Left ventricle myocardium inferior (tissue), 1 donor: ENCODE measurements at places on chromosomes 4 and X.

DNA sequence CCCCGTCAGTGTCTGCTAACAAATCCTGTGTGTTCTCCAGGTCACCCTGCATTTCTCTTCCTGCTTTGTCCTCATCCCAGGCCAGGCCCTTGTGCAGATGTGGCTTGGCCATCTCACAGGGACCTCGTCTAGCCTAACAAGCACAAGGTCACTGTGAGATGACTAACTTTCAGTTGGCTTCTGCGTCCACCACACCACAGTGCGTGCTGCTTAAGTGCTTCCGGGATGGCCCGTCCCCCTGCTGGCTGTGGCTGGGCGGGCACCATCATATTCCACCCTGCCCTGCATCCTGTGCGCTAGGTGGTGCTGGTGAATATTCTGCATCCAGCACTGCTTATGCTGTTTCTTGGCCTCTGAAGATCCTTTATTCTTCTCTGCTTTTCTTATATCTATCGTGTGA lies 33.8 kb downstream of the RBBP7 start:
- H3K36me3 ChIP-seq: peaks cover 12% of the 10 kb centered on the region
- H3K27ac ChIP-seq: no peak overlapping the region
- no peaks in the 10 kb centered on the region for H3K27me3 ChIP-seq
- no peak overlapping the region for H3K4me3 ChIP-seq
- no peak for DNase-seq

GRCh38 chrX:22526339-22526738 lies 253.6 kb downstream of the CBLL2 start:
- no peaks in the 10 kb centered on the region for H3K27me3 ChIP-seq
- no peak overlapping the region for H3K27ac ChIP-seq
- H3K4me3 ChIP-seq: no peak overlapping the region
- H3K36me3 ChIP-seq: no peaks in the 10 kb centered on the region
- H3K4me1 ChIP-seq: no peaks in the 10 kb centered on the region
- DNase-seq: no peak

GRCh38 chrX:71224098-71224708 lies 1.2 kb downstream of the GJB1 start:
- no peak for DNase-seq
- no peaks in the 10 kb centered on the region for H3K36me3 ChIP-seq
- no peaks in the 10 kb centered on the region for H3K27me3 ChIP-seq
- H3K4me3 ChIP-seq: no peak overlapping the region
- H3K4me1 ChIP-seq: no peaks in the 10 kb centered on the region

- H3K27me3 ChIP-seq: no peaks in the 10 kb centered on the region
- no peak overlapping the region for H3K27ac ChIP-seq
- H3K4me3 ChIP-seq: no peak overlapping the region
- no peaks in the 10 kb centered on the region for H3K36me3 ChIP-seq
- H3K4me1 ChIP-seq: no peaks in the 10 kb centered on the region
These were observed 174.9 kb upstream of the SMARCAD1 start for GRCh38 chr4:94032754-94033153.

DNA sequence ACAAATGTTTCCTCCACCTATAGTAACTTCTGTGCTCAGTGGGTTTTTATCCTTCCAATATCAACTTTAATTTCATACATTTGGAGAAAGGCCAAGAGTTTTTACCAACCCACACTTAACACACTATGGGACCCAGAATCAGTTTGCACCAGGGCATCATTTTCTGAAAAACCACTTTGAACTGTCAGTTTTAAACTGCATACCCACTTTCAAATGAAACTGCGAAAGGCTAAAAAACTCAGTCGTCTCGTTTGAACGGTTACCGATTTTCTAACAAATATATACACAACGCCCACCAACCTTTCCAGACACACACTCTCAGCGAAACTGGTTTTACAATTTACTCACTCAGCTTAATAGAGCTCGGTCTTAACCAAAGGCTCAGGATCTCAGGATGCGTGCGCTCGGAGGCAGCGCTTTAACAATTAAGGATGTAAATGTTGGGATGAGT lies 376 bp downstream of the ABCG2 start:
- H3K4me3 ChIP-seq: peak overlapping the region; percentile 79
- H3K36me3 ChIP-seq: no peaks in the 10 kb centered on the region
- no peak for DNase-seq
- peaks cover 8% of the 10 kb centered on the region for H3K27me3 ChIP-seq

DNA sequence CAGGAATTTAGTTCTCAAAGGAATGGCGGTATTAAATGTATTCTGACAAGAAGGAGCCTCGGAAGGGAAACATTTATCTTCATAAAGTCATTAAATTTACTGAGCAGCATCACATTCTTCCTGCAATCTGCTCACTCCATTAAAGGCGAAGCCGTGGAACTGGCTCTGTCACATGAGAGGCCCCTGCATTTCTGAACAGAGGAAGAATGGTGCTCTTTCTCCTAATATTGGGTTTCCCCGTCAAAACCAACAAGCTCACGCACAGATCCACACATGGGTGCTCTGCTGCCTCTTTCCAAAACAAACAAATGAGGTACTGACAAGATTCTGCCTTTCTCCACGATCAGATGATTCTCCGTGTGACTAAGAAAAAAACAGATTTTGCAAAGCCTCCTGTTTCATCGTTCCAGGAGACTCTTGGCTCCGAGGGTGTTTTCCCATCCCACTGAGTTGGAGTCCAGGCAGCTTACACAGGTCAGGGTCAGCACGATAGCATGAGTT lies 191.2 kb downstream of the IDS start:
- H3K27ac ChIP-seq: no peak overlapping the region
- no peaks in the 10 kb centered on the region for H3K27me3 ChIP-seq
- no peaks in the 10 kb centered on the region for H3K36me3 ChIP-seq
- no peaks in the 10 kb centered on the region for H3K4me1 ChIP-seq

DNA sequence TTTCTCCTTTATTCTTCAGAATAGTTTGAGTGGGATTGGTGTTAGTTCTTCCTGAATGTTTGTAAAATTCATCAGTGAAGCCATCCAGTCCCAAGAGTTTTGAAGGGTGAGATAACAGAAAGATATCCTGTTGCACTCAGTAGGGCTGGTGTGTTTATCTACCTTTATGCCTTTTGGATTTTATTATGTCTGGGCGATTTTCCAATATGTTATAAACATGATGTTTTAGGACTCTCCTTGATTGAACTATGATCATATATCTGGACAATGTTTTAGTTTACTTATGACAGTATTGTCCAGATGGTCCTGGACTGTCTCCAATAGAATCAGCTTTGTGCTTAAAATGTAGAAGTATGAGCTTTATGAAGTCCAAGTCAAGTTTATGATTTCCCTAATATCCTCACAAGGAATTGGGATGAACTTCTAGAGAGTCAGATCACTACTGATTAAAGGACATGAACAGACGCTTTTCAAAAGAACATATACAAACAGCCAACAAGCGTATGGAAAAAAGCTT lies 77.6 kb upstream of the ITM2A start:
- H3K27ac ChIP-seq: no peak overlapping the region
- DNase-seq: no peak
- H3K27me3 ChIP-seq: no peaks in the 10 kb centered on the region
- no peaks in the 10 kb centered on the region for H3K36me3 ChIP-seq

GRCh38 chr4:155773196-155773800 lies 14.5 kb downstream of the GUCY1B1 start:
- no peaks in the 10 kb centered on the region for H3K27me3 ChIP-seq
- peak overlapping the region; percentile 70 for H3K27ac ChIP-seq
- no peak for DNase-seq
- peaks cover 17% of the 10 kb centered on the region for H3K36me3 ChIP-seq
- H3K4me1 ChIP-seq: peaks cover 49% of the 10 kb centered on the region

DNA sequence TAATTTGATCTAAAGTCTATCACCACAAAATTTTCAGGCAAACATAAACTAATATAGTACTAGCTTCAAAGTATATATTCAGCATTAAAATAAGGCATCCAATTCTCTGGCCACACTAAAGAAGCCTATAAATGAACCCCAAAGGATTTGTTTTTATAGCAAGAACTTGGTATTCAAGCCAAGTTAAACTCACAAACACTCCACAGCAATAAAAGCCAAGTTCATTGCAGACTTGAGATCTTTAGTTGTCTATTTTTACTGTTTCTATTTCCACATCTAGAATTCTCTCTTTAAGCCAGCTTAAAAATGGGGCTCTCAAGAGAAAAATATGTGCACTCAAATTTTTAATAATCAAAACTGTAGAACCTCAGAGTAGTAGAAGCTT lies 51.1 kb downstream of the WDFY3 start:
- peaks cover 60% of the 10 kb centered on the region for H3K4me1 ChIP-seq
- no peak for DNase-seq
- H3K27me3 ChIP-seq: no peaks in the 10 kb centered on the region
- H3K36me3 ChIP-seq: peaks cover 5% of the 10 kb centered on the region

- no peaks in the 10 kb centered on the region for H3K36me3 ChIP-seq
- H3K4me3 ChIP-seq: no peak overlapping the region
- H3K27ac ChIP-seq: no peak overlapping the region
- no peak for DNase-seq
- no peaks in the 10 kb centered on the region for H3K4me1 ChIP-seq
These were observed 56.0 kb downstream of the MED28 start for GRCh38 chr4:17670423-17670822.

DNA sequence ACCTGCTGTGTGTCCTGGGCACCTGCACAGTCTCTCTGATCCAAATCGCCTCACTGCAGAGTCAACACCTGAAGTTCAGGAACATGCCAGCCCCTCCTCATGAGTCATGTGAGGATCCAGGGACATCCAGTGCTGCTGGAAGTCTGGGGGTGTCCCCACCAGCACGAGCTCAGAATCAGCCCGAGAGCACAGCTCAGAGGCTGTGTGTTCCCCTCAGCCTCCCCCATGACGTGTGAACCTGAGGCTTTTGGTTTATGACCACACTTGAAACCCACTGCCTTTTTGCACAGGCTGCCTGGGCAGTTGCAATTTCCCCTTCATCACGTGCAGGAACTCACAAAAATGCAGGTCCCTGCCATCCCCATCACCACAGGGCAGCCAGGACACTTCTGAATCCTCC lies 47.1 kb downstream of the PPP2R2C start:
- no peak for DNase-seq
- H3K4me1 ChIP-seq: no peaks in the 10 kb centered on the region
- H3K4me3 ChIP-seq: no peak overlapping the region
- H3K27me3 ChIP-seq: peaks cover 41% of the 10 kb centered on the region

GRCh38 chrX:154748712-154749339 lies 2.1 kb downstream of the GAB3 start:
- H3K27ac ChIP-seq: peak overlapping the region; percentile 95
- H3K36me3 ChIP-seq: no peaks in the 10 kb centered on the region
- no peak for DNase-seq
- peak overlapping the region; percentile 76 for H3K4me3 ChIP-seq
- H3K4me1 ChIP-seq: peaks cover 30% of the 10 kb centered on the region
- no peaks in the 10 kb centered on the region for H3K27me3 ChIP-seq

GRCh38 chr4:16817286-16817685 lies 81.2 kb downstream of the LDB2 start:
- H3K27ac ChIP-seq: no peak overlapping the region
- peaks cover 20% of the 10 kb centered on the region for H3K4me1 ChIP-seq
- no peak for DNase-seq
- H3K4me3 ChIP-seq: no peak overlapping the region

DNA sequence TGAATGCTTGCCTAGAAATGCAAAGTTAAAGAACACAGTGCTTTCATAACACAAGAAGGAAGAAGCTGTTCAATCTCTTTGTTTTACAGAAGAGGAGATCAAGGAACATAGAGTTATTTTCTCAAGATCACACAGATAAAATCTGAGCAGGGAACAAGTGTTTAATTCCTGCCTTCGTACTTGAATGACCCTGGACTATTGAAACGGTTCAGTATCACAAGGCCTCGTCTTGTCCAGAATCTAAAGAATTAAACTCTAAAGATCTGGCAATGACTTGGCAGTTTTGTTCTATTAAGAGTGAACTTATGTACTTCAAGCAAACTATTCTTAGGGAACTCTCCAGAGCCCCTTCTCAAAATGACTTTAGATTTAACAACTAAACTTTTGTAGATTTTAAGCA lies 97.7 kb downstream of the ANXA5 start:
- H3K4me1 ChIP-seq: peaks cover 32% of the 10 kb centered on the region
- H3K36me3 ChIP-seq: no peaks in the 10 kb centered on the region
- H3K27me3 ChIP-seq: no peaks in the 10 kb centered on the region

DNA sequence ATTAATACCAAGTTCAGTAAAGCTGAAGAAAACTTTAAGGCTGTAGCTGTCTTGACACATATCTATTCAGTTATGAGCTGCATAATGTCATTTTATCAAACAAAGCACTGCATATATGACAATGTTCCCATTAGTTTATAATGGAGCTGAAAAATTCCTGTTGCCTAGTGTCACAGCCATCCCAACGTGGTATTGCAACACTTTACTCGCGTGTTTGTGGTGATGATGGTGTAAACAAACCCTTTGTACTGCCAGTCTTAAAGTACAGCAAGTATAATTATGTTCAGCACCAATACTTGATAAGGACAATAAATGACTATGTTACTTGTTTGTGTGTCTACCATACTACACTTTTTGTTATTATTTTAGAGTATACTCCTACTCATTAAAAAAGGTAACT lies 1415.6 kb upstream of the PCDH7 start:
- no peaks in the 10 kb centered on the region for H3K27me3 ChIP-seq
- H3K36me3 ChIP-seq: no peaks in the 10 kb centered on the region
- H3K4me3 ChIP-seq: no peak overlapping the region
- no peak for DNase-seq
- no peak overlapping the region for H3K27ac ChIP-seq
- H3K4me1 ChIP-seq: no peaks in the 10 kb centered on the region

DNA sequence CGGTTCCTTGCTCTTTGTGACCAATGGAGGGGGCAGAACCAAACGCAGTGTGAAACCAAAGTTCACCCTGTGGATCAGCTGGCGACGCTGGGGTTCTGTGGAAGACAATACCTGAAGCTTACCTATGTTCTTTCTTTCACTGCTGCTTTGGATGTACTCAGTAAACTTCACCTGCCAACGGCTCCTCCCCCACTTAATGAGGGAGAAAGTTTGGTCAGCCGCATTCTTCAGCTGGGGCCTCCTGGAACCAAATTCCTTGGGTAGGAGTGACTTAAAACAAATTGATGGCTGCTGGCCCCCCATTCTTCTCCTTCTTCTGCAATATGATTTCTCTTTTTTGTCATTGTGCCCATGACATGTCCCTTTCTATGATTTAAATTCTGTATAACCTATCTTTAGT lies 282.4 kb downstream of the ANK2 start:
- H3K4me3 ChIP-seq: no peak overlapping the region
- H3K36me3 ChIP-seq: peaks cover 7% of the 10 kb centered on the region
- peaks cover 4% of the 10 kb centered on the region for H3K4me1 ChIP-seq
- H3K27me3 ChIP-seq: no peaks in the 10 kb centered on the region

DNA sequence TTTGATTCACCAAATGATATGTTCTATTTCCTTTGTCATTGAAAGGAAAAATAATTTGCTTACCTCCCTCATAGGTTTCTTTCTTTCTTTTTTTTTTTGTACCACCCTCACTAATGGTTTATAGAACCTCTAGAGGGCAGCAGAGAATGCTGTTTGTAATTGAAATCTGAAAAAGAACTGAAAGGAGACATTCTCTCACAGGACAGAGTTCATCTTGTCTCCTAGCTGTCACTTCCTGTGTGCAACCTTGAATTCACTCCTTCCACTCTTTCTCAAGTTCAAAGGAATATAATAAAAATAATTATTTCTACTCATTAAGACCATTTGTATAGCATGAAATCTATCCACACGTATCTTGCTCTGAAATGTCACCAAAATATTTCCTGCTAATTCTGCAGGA lies 51.0 kb downstream of the GUCY1B1 start:
- no peak for DNase-seq
- peak overlapping the region; percentile 24 for H3K27ac ChIP-seq
- H3K4me3 ChIP-seq: no peak overlapping the region
- no peaks in the 10 kb centered on the region for H3K27me3 ChIP-seq

GRCh38 chr4:15951781-15952180 lies 11.2 kb downstream of the FGFBP2 start:
- H3K4me3 ChIP-seq: no peak overlapping the region
- H3K27ac ChIP-seq: no peak overlapping the region
- no peak for DNase-seq
- H3K4me1 ChIP-seq: no peaks in the 10 kb centered on the region

- H3K4me3 ChIP-seq: peak overlapping the region; percentile 65
- H3K4me1 ChIP-seq: peaks cover 4% of the 10 kb centered on the region
- no peak overlapping the region for H3K27ac ChIP-seq
- peaks cover 30% of the 10 kb centered on the region for H3K27me3 ChIP-seq
- DNase-seq: peak; percentile 14
These were observed 378 bp upstream of the RPS6KA6 start for GRCh38 chrX:84188320-84188834.
